ENCODE measurements at places on chromosomes 1 and 21.

GRCh38 chr1:163820226-163820625 lies 498.5 kb downstream of the NUF2 start:
- no peak for DNase-seq

DNA sequence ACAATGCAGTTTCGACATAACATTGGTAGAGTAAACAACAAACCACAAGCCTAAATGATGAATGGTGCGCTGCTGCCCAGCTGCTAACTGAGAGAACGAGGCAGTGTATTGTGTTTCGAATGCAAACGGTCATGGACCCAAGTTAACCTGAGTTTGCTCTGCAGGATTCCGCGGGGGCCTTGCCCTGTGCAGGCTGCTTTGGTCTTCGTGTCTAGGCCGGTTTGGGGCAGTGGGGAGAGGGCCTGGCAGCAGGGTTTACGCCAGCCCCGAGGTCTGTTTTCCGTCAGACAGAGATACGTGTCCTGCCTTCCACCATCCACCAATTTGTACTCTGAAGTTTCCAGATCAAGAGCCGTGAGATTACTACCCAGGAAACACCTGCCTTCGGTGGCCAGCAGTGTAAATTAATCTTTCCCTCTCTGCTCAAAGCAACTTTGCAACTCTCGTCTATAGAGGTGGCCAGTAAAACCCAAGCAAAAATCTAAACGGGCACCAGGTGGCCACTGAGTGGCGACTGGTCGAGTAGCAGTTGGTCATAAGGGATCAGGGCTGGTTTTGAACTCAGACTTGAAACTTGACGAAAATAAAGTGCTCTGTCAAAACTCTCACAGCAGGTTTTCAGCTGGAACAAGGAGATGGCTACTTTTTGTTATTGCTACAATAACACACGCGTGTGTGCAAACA lies 6.3 kb upstream of the PRDM15 start:
- DNase-seq = no peak

- no peak for DNase-seq
Observed at GRCh38 chr1:57252597-57253294, 171.1 kb downstream of the DAB1 start.

DNA sequence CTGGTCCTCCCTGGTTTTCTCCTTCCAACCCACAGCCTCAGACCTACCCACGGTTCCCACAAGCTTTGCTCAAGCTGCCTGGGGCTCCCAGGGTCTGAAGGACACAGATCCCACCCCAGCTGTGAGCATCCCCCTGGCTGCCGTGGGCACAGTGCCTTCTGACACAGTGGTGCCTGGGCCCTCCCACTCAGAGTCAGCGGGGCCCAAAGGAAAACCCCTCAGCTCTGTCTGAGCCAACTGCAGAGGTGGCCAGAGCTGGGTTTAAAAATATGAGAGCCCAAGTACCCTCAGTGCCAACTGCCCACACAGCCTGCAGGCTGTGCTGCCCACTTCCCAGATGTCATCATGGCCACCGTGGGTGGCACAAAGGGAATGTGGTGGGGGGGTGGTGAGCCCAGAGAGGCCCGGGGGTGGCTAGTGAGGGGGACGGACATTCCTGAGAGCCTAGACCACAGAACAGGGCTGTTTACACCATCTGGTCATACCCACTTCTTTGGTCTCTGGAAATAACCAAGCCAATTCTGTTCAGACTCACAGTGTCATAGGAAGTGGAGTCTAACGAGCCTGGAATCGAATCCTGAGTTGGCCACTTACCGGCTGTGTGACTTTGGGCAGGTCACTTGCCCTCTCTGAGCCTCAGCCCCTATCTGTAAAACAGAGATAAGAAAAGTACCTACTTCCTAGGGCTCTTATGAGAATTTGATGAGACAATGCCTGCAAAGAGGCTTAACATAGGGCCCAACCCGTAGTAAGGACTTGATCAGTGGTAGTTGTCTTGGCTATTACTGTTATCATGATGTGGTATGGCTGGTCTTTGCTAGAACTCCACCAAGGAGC lies 85.5 kb downstream of the CAMK2N1 start:
- DNase-seq = no peak

DNA sequence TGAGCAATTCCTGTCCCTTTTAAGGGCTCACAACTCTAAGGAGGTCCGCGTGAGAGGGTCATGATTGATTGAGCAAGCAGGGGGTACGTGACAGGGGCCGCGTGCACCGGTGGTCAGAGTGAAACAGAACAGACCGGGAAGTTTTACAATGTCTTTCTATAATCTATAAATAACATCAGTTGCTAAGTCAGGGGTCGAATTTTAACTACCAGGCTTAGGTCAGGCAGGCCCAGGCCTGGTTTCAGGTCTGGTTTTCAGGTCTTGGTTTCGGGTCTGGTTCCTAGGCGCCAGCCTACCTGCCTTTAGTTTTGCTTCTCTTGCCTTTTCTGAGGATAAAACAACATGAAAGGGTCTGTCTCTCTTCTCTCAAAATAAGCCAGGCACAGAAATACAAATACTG lies 476.0 kb upstream of the CAMK1G start:
- DNase-seq = no peak

GRCh38 chr1:102191723-102192122 lies 195.0 kb upstream of the OLFM3 start:
- no peak for DNase-seq

GRCh38 chr1:57447551-57447950 lies 23.7 kb upstream of the DAB1 start:
- DNase-seq = no peak

- DNase-seq = no peak
Observed at GRCh38 chr1:53968125-53968513, 22.0 kb downstream of the LRRC42 start.

- DNase-seq = no peak
Observed at GRCh38 chr1:57340334-57341070, 83.4 kb downstream of the DAB1 start.

GRCh38 chr1:167862432-167863076 lies 51.4 kb downstream of the ADCY10 start:
- DNase-seq = no peak

GRCh38 chr1:10631811-10632593 lies 157.3 kb downstream of the PEX14 start:
- DNase-seq = no peak

DNA sequence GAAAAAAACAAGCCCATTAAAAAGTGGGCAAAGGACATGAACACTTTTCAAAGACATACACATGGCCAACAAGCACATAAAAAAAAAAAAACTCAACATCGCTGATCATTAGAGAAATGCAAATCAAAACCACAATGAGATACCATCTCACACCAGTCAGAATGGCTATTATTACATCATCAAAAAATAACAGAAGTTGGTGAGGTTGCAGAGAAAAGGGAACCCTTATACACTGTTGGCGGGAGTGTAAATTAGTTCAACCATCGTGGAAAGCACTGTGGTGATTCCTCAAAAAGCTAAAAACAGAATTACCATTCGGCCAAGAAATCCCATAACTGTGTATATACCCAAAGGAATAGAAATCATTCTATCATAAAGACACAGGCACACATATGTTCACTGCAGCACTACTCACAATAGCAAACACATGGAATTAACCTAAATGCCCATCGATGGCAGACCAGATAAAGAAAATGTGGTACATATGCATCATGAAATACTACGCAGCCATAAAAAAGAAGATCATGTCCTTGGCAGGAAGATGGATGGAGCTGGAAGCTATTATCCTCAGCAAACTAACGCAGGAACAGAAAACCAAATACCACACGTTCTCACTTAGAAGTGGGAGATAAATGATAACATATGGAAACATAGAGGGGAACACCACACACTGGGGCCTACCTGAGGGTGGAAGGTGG lies 70.1 kb downstream of the INTS7 start:
- no peak for DNase-seq

- DNase-seq = no peak
Observed at GRCh38 chr1:192489748-192490147, 85.8 kb upstream of the RGS1 start.
